ENCODE measurements at places on chromosomes 12 and 14.

GRCh38 chr12:90989686-90990111 is 15.1 kb downstream of the EPYC start:
- DNase-seq: no peak

DNA sequence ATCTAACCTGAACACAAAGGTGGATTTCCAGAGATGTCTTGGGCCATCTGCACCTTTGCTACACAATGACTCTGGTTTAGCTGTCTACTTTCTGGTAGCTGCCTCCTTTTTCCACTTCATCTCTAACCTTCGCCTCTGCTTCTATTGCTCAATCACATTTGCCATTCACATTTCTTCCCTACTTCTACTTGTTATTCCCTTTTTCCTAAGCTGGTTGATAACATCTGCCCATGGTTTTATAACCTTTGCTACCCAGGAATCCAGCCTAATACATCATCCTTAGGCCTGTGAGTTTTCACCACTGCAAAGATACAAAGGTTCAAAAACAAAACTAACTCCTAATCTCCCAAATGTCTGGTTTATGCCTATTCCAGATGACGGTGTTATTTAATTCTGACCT is 13.2 kb downstream of the SPPL3 start:
- no peak for DNase-seq

DNA sequence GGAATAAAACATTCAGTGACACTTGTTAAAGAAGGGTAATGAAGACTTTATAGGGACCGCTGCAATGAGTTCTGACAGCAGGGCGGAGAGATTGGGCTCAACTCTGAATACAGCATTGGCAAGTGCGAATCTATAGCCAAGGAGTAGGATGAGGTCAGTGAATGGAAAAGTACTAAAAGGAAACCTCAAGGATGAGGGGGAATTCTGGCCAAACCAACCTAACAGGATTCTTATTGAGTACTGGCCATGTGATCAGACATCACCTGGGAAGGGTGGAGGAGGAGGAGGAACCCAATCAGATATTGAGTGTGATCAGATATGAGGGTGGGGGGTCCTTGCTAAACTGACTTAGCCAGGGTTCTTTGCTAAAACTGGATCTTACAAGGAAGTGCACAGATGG is 31.0 kb downstream of the DRAM1 start:
- no peak for DNase-seq

GRCh38 chr14:72217135-72217534 is 284.9 kb downstream of the RGS6 start:
- DNase-seq: no peak

- DNase-seq: no peak
Observed at GRCh38 chr14:38003746-38004609, 203.7 kb upstream of the SSTR1 start.

DNA sequence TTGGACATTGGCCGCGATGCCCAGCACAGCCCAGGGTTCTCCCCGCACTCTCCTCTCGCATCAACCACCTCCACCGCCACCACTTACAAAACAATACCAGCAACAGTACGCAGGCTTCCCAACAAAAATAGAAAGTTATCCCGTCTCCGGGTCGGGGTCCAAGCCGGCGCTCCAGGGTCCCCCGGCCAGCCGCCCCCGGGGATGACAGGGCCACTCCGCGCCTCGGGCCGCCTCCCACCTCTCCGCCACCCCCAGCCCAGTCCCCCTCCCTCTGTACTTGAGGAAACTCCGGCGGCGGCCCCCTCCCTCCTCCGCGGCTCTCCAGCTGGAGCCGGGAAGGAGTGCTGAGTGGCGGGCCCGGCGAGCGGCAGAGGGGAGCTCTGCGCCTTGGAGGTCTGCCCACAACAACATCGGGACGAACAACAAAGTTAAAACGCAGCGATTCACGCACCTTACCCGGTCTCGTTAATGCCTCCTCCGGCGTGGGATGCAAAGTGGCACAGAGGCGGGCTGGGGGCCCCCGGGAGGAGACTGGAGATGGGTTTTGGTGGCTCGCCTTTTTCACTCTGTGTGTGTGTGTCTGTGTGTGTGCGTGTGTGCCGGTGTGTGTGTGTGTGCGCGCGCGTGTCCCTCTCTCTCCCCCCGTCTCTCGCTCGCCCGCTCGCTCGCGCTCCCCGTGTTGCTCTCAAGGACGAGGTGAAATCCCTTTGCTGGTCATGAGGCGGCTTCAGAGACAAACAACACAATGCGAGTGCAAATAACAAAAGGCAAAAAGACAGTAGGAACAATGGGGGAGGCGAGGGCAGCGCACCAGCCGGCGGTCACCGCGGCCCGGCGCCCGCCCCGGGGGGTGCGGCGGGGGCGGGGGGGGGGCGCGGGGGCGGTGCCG is 386.8 kb downstream of the BCAT1 start:
- no peak for DNase-seq

DNA sequence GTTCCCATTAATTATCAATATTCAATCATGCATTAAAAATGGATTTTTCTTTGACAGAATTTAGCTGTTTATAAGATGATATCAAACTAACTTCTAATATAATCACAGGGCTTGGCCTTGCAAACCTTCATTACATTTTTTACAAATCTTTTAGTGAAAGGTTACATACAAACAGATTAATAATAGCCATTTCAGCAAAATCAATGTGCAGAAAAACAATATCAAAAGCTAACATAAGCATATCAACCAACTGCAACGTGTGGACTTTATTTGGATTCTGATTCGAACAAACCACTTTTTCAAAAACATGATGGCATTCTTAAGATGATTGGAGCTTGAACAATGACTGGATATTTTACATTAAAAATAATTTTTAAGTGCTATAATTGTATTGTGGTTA is 93.6 kb downstream of the OTX2 start:
- DNase-seq: no peak

- no peak for DNase-seq
Observed at GRCh38 chr12:64993461-64993860, 127.6 kb downstream of the WIF1 start.

GRCh38 chr12:18320036-18320617 is 58.8 kb downstream of the PIK3C2G start:
- no peak for DNase-seq

DNA sequence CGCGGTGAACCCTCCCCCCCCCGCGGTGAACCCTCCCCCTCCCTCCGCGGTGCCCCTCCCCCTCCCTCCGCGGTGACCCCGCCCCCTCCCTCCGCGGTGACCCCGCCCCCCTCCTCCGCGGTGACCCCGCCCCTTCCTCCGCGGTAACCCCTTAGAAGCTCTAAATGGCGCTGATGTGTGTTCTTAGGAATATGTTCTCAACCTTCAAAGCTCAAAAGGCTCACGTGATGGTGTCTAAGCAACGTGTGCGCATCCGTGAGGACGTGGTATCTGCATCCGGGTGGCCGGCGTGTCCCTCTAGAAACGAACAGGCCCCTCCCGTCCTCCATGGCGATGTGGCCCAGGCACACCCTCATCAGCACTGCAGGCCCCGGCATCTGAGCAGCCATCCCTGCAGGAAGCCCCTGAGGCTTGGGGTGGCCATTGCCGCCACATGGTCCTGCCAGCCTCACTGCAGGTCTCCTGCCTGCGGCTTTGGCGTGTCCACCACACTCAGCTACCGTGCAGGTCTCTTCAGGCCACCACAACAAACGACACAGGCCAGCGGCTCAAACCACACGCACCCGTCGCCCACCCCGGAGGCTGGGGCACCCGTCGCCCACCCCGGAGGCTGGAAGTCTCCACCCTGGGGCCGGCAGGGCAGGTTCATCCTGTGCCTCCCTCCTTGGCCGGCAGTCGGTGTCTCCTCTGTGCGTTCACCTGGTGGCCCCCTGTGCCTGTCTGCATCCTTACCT is 14.5 kb upstream of the FBRSL1 start:
- no peak for DNase-seq

- DNase-seq: no peak
Observed at GRCh38 chr14:102525929-102526497, 16.4 kb upstream of the ANKRD9 start.

GRCh38 chr14:85471744-85472143 is 58.2 kb upstream of the FLRT2 start:
- no peak for DNase-seq

- no peak for DNase-seq
Observed at GRCh38 chr14:85762526-85762925, 232.6 kb downstream of the FLRT2 start.

DNA sequence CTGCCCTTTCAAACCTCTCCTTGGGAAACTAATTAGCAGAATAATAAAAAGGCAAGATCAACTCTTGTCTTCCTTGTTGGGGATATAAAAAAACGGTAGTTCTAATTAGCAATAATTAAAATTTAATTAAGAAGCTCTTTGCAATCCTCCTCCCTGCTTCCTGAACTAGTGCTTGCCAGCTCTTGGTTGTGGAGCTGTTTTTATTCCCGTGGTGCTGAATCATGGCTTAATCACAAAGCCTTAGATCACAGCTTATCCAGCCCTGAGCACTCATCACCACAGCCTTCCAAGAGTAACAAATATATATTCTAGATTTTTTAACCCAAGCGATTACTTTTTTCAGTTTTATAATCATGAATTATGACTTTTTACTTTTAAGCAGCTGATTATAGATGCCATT is 63.2 kb upstream of the INSM2 start:
- DNase-seq: no peak

GRCh38 chr12:10289005-10289754 is 18.5 kb upstream of the KLRD1 start:
- no peak for DNase-seq

DNA sequence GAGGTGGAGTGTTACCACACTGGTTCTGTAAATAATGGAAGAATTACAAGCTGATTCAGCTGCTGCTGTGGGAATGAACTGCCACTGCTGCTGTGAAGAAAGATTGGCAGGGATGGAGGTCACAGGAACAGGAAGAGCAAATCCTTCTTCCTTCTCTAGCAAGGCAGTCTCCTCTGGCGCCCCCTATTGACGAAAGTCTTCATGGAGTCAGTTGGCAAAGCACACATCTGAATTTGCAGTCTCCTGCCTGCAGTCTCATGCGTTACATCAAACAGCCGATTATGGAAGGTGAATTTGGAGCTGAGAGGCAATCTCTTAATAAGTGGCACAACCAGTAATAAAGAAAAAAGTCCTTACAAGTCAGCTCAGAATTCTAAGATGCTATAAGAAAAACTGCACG is 106.0 kb upstream of the TMTC1 start:
- no peak for DNase-seq

- DNase-seq: no peak
Observed at GRCh38 chr12:113532292-113532691, 60.6 kb upstream of the LHX5 start.

GRCh38 chr14:59267046-59267445 is 78.6 kb downstream of the DAAM1 start:
- no peak for DNase-seq

DNA sequence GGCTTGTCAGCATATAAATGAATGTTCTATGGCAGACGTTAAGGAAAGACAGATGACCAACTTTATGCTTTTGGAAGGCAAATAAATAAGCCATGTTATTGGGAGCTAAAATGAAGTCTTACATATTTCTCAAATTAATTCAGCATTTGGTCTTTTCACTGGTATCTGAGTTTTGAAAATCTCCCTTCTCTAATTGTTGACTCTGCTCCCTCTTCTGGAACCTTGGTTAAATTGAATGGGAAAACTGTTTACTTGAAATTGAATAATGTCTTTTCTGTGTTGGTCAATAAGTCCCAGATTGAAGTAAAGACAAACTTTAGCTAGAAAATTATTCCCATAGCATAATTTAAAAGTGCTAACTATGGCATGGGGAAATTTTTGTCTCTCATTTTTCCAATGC is 38.7 kb downstream of the LGR5 start:
- DNase-seq: no peak

GRCh38 chr14:76827696-76828296 is 1.6 kb downstream of the LRRC74A start:
- DNase-seq: no peak

- DNase-seq: no peak
Observed at GRCh38 chr14:61341275-61342206, 20.2 kb downstream of the PRKCH start.

DNA sequence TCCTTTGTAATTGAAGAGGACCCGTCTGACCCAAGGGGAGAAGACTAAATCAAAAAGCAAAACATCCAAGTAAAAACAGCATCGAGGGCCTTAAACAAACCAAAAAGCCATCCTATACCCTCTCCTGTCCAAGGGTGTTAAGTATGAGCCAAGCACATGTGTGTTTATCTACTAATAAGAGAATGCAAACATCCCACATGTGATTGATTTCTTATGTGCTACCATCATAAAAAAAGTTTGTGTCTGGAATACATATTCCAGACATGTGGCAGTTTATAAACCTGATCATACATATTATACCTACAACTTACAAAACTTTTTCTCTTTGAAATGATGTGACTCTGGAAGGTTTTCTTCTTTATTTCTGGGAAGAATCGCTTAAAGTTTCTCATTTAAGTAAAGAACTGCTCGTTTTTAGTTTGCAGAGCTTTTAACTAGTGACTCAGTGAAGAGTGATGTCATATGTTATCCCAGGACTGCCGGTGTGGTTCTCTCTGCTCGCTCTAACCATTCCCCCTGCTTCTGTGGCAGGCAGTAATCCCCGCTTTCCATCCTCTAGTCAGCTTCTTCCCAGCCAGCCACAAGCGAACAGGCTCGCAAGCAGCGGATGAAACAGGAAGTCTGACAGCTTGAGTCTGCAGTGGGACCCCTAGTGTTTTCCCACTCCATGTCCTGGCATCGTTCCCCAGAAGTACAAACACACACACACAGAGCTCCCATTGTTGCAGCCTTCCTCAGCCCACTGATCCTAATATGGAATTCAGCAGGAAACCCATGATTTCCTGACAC is 431 bp upstream of the RHOJ start:
- no peak for DNase-seq

DNA sequence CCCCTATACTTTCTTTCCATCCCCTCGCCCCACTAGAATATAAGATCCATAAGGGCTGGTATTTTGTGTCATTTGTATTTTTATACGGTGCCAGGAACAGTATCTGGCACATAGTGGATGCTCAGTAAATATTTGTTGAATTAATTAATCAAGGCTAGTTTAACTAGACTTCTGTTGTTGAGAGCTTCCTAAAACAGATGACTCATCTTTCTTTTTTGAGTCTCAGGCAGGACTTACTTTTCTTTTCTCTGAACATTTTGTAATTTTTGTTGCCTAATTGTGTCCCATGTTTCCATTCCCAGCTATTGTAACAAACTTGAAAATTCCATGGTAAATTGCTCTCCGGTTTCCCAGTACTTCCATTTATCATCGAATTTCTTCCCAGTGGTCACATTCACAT is 16.7 kb downstream of the STK38L start:
- DNase-seq: no peak

GRCh38 chr14:26811756-26812305 is 214.0 kb upstream of the NOVA1 start:
- DNase-seq: no peak
